GM12878 (cell line): ENCODE measurements at places on chromosomes 5 and 9. TPM values are rescaled to one million over a fixed set of nuclear protein-coding genes. Genes with fewer than 3 reads are reported as not detected.

Gene DPP7
- 227 and 245 TPM in 2 replicates for total RNA-seq

DNA sequence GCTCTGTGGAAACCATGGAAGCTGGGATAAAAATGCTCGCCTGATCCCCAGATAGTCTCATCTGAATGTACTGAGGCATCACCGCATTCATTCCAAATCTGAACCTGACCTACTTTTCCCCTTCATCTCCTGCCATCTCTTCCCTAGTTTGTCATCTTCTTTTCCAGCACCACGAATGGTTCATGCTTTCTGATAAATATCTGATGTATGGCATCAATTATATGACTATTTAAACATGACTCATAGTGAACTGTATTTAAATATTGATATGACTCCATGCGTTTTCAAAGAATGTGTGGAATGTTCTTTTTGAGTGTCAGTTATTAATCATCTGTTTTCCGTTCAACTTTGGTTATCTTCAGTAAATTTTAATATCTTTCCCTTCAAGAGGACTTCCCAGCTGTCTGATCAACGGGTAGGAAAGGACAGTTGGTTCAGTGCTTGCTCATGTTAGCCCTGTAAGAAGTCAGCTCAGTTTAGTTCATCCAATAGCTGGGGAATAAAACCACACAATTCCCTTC lies 21.1 kb downstream of the BASP1 start:
- H3K4me1 ChIP-seq, result no peaks in the 10 kb centered on the region
- no peak for DNase-seq
- no peak overlapping the region for H3K4me3 ChIP-seq
- H3K27ac ChIP-seq, result no peak overlapping the region
- H3K36me3 ChIP-seq, result no peaks in the 10 kb centered on the region; the same call in 1 of the 2 replicates

- DNase-seq, result no peak
- H3K4me1 ChIP-seq, result peaks cover 22% of the 10 kb centered on the region
- no peaks in the 10 kb centered on the region for H3K27me3 ChIP-seq
- H3K36me3 ChIP-seq, result no peaks in the 10 kb centered on the region
These were observed 49.1 kb downstream of the PTCD2 start for GRCh38 chr5:72369301-72369700.

DNA sequence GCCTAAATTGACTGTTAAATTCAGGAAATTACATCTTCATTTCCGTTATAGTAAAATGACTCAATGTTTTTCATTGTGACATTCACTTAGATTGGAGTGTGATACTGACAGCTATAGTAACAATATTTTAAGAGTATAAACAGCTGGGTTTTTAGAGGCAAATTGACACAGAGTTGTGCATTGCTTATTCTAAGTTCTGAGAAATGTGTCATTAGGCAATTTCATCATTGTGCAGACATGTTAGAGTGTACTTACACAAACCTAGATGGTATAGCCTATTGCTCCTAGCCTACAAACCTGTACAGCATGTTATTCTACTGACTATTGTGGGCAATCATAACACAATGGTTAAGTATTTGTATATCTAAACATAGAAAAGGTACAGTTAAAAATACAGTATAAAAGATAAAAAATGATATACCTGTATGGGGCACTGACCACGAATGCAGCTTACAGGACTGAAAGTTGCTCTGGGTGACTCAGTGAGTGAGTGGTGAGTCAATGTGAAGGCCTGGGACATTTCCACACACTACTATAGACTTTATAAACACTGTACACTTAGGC lies 132.7 kb downstream of the PDE4D start:
- DNase-seq, result no peak
- H3K27me3 ChIP-seq, result no peaks in the 10 kb centered on the region; the same call in 1 of the 2 replicates

DNA sequence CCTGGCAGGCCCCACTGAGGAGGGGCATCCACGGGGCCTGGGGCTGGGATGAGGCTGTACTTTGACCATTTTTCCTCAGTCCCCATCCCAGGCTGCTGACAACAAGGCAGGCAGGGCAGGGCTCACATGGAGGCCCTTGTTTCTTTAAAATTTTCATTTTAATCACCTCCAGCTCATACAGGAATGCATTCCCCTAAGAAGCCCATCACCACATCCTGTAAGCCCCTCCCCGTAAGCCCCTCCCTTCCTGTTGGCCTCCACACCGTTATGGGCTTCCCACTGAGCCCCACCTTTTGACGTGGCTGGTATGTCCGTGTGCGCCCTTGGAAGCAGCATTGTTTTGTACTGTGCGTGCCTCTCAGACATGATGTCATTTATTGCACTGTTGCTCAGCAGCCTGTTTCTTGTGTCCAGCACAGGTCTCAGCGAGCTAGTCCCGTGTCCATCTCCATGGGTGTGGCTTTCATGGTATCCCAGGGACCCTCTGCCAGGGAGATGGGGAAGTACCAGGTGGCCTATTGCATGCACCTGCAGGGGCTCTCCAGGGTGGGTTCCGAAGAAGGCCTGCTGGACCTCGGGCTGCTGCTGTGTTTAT lies 22.4 kb downstream of the PHF2 start:
- no peak overlapping the region for H3K4me3 ChIP-seq
- peaks cover 3% of the 10 kb centered on the region; the same call in 1 of the 2 replicates for H3K4me1 ChIP-seq
- H3K27ac ChIP-seq, result no peak overlapping the region
- no peaks in the 10 kb centered on the region for H3K27me3 ChIP-seq
- no peak for DNase-seq
- H3K36me3 ChIP-seq, result no peaks in the 10 kb centered on the region; the same call in 1 of the 2 replicates

- no peaks in the 10 kb centered on the region for H3K36me3 ChIP-seq
- H3K4me1 ChIP-seq, result 0 out of 2 replicates have a peak, but pooled peaks cover 7% of the 10 kb centered on the region
- DNase-seq, result peak; percentile 33
These were observed 353.4 kb upstream of the SLC30A5 start for GRCh38 chr5:68740226-68740910.

Gene PCDHGA4
- 0.13 TPM in 1 of 2 replicates, not detected in the other for total RNA-seq

Gene NR2F1
- 0.32 and 0.36 TPM in 2 replicates for total RNA-seq
